Right lung (tissue), 10 donors: ENCODE measurements at places on chromosomes 5 and 9.

GRCh38 chr5:176892663-176893062 lies 6.5 kb downstream of the HK3 start:
- no peak for DNase-seq

GRCh38 chr5:116577064-116577788 lies 2.6 kb upstream of the SEMA6A start:
- DNase-seq = no peak

DNA sequence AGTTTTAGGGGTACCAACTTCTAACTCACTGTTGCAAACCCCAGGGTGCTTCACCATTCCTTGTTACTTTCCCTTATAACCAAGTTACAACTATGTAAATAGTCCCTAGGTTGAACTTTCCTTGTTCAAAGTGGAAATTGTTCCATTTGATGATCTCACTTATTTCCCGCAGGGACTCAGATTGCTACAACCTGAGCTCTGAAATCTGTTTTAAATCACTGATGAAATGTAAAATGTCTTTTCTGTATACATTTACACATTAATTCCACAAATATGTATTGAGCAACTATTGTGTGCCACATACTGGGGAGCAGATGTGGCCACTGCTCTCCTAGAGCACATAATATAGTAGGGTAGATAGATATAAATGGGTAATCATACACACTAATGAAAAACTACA lies 69.1 kb upstream of the TARS1 start:
- no peak for DNase-seq

DNA sequence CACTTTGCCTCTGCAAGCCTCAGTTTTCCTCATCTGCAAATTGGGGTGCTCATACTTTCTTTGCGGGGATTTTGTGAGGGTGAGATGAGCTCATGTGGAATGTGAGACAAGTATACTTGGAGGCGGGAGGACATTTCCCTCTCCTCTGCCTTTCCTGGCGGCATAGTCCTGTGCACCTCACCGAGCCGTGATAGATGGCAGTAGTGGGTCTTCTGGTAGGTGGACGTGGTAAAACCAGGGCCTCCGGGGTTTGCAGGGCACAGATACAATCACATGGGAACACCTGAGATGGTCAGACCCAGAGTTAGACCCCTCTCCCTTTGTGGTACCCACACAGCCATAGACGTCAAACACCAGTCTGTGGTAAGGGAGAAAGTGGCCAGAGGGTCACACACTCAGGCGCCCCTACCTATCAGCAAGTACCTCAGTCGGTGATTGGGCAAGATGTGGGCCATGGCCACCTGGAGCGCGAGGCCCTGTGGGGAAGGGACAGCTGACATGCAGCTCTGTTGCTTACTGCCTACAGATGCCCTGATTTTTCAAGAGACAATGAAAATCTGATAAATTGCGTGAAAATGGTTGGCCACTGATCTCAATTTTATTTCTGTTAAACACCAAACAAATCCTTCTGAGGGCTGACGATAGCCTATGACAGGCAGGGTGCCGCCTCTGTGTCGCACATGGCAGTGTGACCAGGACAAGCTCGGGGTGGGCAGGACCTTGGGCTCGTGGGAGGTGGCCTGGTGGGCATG lies 9.9 kb downstream of the ERGIC1 start:
- DNase-seq = no peak

DNA sequence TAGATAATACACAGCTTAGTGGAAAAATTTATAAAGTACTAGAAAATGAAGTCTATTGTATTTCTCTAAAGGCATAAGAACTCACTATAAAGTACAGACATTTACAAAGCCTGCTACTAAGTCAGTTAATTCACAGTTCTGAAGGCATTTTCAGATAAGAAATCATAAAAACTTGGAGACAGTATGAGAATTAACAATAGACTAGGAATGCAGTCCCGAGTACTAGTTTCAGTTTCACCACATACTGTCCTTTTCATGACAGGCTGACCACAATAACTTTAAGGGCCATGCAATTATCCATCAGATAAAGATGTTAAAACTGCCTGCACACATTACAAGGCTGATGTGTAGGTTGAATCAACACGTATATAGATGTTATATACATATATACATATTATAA lies 362.6 kb upstream of the SMC2 start:
- no peak for DNase-seq
